Activated naive CD4-positive, alpha-beta T cell (primary cell): ENCODE measurements at places on chromosomes 12 and 14.

- DNase-seq = no peak
These were observed 1640.0 kb upstream of the SEL1L start for GRCh38 chr14:83173687-83174086.

- DNase-seq = no peak
These were observed 46.0 kb downstream of the CACNA2D4 start for GRCh38 chr12:1872448-1872847.

- no peak for DNase-seq
These were observed 48.6 kb upstream of the TMPO start for GRCh38 chr12:98466640-98467400.

- no peak for DNase-seq
These were observed 380.0 kb downstream of the LRFN5 start for GRCh38 chr14:41986700-41987099.

- DNase-seq = no peak
These were observed 126.6 kb downstream of the SCARB1 start for GRCh38 chr12:124737040-124737419.

GRCh38 chr12:10965476-10965875, 21.2 kb downstream of the TAS2R50 start:
- no peak for DNase-seq

DNA sequence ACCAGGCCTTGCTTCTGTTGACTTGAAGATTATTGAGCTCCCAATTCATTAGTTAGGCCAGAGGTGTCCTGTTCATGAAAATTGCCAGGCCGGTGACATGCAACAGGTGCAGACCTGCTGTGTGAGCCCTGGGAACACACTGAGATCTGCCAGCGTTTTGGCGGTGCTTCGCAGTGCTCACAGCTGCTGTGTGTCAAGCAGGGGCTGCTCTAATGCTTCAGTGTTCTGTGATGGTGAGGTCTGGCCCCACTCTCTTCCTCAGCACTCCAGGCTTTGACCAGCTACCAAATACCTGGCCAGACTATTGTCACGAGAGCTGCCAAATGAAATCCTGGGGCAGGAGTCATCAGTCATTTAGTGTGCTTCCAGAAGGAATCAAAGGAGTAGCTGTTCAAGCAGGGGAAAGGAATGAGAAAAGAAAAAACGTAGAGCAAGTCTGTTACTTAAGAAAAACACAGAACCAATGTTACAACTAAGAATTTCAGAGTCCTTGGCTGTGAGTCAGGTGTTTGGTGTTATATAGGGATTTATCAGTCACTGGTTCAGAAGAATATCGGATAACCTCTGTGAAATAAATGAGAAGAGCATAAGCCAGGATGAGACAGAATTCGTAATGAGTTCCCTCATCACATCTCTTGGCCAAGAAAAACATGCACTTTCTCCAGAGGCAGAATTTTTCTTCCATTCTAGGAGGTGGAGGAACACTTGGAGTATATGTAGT, 150.8 kb downstream of the FBXL14 start:
- DNase-seq = no peak

- DNase-seq = no peak
These were observed 123.4 kb downstream of the BICD1 start for GRCh38 chr12:32229971-32230612.

DNA sequence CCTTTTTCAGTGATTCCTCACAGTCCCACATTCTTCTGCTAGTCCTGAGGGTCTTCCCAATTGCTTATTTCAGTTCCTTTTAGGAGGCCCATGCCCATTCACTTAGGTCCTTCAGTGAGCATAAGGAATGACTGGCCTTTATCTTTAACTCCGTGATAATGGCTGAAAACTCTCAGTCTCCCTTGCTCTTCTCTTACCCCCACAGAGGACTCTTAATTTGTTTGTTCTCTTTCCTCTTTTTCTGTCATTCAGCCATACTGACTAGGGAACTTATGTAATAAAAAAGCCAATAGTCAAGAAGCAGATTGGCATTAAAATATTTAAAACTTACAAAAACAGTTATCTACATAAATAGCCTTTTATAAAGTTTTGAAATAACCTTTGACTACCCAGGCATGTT, 17.1 kb upstream of the VDR start:
- no peak for DNase-seq

DNA sequence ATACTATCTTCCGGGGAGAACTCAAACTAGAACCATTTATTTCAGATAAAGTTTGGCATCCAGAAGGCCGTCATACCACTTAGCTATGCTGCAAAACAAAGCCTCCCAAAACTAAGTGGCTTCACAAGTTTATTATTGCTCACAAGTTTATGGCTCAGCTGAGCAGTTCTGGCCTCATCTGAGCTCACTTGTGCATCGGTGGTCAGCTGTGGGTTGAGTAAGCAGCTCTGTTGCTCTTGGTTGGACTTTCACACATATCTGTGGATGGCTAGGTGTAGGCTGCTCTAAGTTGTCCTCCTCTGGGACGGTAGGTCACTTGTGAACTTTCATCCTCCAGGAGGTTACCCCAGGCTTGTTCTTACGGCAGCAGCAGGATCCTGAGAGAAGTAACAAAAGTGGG, 162.7 kb downstream of the BTG1 start:
- DNase-seq = no peak

- DNase-seq = no peak
These were observed 13.9 kb upstream of the ANKRD33 start for GRCh38 chr12:51874000-51874399.

DNA sequence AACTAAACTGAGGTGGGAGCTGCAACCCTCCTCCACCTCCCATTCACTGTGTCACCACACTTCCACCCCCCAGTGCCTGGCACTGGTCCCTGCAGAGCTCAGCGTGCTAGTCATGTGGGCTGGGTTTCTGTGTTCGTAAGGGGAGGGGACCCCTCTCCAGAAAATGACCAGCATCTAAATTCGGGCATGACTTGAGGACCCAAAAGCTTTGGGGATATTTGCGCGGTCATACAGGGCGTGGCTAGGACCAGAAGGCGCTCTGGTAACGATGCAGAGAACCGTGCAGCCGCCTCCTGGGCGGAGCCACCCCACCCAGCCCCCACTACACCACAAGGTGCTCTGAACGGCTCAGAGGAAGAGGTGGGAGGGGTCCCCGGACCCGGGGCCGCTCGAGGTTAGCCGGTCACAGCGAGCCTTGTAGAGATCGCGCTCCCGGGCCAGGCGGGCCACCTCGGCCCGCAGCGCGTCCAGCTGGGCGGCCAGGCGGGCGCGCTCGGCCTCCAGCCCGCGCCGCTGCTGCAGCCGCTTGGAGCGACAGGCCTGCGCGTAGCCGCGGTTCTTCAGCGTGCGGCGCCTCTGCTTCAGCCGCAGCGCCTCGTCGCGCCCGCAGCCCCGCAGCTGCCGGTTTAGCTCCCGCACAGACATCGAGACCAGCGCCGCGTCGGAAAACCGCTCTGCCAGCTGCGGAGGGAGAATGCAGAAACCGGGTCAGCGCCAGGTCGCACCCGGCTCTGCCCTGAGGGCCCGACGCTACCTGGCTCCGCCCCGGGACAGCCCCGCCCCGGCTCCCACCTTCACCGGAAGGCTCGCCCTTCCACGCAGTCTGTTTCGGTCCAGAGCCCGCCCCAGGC, 9.8 kb downstream of the CPNE6 start:
- DNase-seq = peak; percentile 11

- no peak for DNase-seq
These were observed 3.2 kb downstream of the DUSP6 start for GRCh38 chr12:89348894-89349699.

- no peak for DNase-seq
These were observed 18.8 kb downstream of the PYM1 start for GRCh38 chr12:55908726-55909512.

DNA sequence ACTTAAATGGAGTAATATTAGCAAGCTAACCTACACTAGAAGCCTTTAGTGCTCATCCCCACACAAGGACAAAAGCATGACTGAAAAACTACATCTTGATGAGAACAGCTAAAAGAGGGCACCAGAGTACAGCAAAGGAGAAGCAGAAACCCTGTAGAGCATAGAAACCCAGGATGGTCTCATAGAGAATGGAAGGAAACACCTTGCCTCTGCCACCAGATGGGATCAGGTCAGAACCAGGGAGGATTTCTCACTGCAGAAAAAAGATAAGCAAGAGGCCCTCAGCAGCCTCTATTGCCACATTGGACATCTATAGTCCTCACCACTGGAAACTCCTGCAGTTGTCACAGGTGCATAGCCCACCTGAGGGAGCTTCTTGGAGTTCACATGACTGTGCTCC, 13.6 kb upstream of the ZNF705A start:
- no peak for DNase-seq

DNA sequence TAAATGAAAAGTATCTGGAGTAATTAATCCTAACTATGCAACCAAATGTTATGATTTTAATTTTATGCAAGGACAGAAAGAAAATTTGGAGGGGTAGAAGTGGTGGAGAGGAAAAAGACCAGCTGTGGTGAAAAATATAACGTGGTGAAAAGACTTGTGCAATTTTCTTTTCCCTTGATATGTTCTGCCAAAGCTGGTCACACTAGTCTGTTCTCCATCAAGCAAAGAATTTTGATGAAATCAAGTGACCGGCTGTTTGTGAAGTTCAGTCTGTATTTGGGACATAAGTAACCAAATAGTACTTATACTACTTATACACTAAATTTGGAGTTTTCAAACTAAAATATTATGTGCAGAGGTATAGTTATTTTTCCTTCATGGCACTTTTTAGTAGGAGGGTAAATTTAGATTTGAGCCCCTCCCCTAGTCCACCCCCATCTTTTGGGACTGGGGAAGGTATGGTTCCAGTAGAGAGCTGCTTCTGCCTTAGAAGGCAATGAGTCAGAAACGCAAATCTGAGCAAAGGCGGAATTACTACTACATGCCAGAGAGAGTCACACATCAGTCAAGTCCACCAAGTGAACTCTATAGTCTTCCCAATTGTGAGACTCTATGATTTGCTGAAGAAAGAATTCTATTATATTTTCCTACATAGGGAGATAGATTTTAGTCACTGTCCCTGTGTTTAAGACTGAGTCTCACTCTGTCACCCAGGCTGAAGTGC, 229.7 kb downstream of the SLC25A21 start:
- no peak for DNase-seq

GRCh38 chr12:94618995-94619695, 31.2 kb downstream of the TMCC3 start:
- no peak for DNase-seq

- DNase-seq = no peak
These were observed 191.7 kb downstream of the TMX1 start for GRCh38 chr14:51431741-51432140.

GRCh38 chr12:87259391-87259790, 769.8 kb downstream of the C12orf50 start:
- DNase-seq = no peak

- DNase-seq = no peak
These were observed 64.0 kb downstream of the PIWIL1 start for GRCh38 chr12:130401703-130402102.

GRCh38 chr12:26403601-26404000, 208.2 kb downstream of the SSPN start:
- no peak for DNase-seq

GRCh38 chr14:75442642-75443041, 14.8 kb downstream of the JDP2 start:
- no peak for DNase-seq

- no peak for DNase-seq
These were observed 2.8 kb downstream of the PPP1CC start for GRCh38 chr12:110739894-110740293.

DNA sequence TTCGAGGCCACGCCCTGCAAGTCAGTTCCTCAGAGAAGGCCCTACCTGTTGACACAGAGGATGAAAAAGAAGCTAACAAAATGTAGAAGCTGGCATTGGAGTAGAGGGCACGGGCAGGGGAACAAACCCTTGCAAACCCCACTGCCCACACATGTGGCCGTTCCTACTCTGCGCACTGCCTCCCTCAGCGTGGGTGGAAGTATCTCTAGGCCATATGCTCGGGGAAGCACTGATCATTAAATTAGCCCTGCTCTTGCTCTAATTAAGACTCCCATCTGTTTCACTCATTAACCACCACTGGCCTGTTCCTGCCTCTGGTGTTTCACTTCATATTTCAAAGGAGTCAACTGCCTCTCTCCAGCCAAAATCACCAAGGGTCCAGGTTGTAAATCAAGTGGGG, 201.2 kb upstream of the SFSWAP start:
- DNase-seq = no peak

GRCh38 chr14:69408331-69408960, 10.0 kb downstream of the SLC39A9 start:
- no peak for DNase-seq
